NCI-H774 (cell line): ENCODE measurements at places on chromosomes 7 and 10.

DNA sequence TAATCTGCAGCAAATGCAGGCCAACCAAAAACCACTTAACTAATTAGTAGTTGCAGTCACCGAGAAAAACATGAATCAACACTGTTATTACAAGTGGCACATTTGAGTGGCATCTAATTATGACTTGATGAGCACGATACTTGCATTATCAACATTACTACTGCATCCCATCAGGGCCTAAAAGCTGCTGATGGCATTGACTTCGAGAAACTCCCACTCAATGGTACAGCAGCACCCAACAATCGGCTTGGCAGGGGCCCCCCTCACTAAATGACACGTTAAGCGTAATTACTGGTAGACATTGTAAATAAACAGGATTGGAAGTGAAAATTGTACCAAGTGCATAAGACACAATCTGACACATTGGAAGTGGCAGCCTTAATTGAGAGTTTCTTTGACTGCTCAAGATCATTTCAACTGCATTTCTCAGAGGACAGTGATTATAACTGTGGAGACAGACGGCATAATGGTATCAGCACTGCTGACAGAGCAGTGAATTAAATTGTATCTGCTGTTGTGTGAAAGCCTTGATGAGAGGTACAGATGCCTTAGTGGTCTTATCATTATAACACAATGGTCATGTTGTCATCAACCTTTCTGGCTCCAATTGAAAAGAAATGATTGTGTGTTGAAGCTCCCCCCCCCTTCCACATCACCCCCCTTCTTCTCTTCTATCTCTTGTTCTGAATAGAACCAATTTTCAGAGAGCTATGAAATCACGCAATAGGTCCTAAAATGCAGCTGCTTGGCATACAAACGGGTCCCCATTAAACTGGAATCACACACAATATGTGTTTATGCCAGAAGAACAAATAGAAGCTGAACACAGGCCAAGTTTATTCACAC is 43.4 kb downstream of the SHTN1 start:
- DNase-seq, result peak; percentile 74

DNA sequence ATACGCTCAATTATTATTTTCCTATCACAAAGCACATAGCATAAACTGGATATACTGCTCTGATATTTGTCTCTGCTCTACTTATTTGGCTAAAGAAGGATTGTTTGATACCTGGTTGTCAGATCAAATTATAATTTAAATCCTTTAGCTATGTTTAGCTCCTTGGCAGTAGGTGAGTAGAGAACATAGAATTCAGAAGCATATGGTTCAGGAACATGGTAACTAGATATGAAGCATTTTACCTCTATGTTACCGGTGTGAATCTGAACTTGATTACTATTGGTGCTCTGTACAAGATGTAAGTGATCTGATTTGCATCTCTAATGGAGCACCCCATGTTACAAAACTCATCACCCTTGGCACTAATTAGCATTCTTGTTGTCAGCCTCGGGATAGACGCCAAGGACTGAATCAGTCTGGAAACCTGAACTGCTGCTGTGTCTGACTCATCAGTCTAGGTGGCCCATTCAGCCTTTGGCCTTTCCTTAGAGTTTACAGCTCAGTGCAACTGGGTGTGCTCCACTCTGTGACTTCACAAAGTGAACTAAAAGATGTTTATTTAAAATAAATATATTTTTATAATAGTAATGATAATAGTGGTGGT is 12.3 kb upstream of the MYPN start:
- DNase-seq, result no peak

- DNase-seq, result no peak
Observed at GRCh38 chr10:504121-504611, 185.3 kb downstream of the DIP2C start.

- no peak for DNase-seq
Observed at GRCh38 chr7:35420656-35421055, 166.8 kb upstream of the TBX20 start.

GRCh38 chr10:62087329-62087728 is 181.3 kb downstream of the RTKN2 start:
- DNase-seq, result no peak

GRCh38 chr10:91689731-91690168 is 56.9 kb upstream of the PPP1R3C start:
- DNase-seq, result no peak

DNA sequence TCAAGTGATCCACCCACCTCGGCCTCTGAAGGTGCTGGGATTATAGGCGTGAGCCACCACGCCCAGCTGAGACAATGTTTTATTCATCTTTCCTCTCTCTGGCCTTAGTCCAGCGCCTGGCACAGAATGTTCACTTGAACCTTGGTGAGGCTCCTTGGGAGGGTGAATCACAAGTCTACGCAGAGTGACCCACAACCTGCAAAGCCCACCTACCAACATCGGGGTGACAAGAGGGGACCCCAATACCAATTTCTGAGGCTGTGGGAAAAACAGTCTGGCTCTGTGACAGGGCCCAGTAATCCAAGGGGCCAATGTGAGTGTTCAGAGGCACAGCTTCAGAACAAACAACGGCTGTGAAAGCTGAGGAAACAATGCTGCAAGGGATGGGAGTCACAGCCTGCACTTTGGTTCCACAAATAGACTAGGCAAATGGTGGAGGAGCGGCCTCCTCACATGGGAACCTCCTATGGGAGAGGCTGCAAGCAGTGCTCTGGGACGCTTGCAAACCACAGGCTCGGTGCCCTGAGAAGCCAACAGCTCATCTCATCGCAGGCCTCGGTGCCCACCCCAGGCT is 5.6 kb upstream of the MALSU1 start:
- DNase-seq, result no peak

- DNase-seq, result no peak
Observed at GRCh38 chr7:127146746-127147536, 105.8 kb downstream of the GRM8 start.

DNA sequence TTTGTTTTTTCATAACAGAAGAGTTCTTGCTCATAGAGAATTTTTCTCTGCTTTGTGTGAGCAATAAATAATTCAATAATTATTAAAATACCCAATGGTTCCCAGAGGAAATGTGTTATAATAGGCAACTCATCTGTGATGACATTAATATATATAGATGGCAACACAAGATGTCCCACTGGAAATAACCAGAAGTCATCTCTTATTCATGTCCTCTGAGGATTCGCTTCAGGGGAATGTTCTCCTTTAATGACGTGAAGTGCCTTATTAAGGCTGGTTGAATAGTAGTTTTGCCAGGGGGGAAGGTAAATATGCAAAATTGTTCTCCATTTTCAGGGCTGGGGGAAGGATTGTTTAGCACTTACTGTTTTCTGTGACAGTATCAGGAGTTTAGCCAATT is 3.1 kb downstream of the SLC39A12 start:
- DNase-seq, result no peak

DNA sequence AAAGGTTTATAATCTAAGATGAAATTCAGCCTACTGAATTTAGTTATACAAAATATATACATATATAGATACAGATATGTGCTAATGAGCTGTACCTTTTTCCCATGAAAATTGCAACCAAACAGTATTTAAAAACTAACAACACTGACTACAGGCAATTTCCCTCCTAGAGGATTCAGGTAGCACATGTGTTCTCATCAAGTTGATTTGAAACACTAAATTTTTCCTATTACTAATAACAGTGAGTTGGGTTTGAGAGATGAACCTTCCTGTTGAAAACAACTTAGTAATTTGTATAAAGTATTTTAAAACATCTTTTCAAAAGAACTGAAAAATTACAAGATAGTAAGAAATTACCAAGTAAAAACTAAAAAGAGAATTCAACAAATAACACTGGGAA is 51.5 kb downstream of the COA1 start:
- DNase-seq, result no peak
